Stimulated activated CD4-positive, alpha-beta T cell treated with anti-CD3 and anti-CD28 coated beads, Interleukin-15, amount 100 ng/mL, for 1 hour (primary cell): ENCODE measurements at places on chromosomes 12 and 14.

DNA sequence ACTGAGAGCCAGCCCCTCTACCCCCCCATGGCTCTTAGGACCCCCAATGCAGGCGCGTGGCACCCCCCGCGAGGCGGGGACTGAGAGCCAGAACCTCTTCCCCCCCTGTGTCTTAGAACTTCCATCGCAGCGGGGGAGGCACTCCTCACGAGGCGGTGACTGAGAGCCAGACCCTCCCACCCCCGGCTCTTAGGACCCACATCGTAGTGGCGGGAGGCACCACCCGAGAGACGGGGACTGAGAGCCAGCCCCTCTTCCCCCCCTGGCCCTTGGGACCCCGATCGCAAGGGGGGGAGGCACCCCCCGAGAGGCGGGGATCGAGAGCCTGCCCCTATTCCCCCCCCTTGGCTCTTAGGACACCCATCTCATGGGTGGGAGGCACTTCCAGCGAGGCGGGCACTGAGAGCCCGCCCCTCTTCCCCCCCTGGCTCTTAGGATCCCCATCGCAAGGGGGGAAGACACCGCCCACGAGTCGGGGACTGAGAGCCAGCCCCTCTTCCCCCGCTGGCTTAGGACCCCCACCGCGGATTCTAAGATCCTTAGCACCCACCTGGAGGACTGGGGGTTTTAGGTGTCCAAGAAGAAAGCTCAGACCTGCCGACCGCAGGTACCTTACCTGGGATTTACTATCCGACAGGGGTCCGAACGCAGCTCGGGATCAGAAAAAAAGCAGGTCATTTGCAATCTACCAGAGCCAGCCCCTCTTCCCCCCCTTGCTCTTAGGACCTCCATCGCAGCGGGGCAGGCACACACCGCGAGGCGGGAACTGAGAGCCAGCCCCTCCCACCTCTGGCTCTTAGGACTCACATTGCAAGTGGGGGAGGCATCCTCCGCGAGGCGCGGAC lies 44.9 kb downstream of the DDX11 start:
- DNase-seq = no peak

DNA sequence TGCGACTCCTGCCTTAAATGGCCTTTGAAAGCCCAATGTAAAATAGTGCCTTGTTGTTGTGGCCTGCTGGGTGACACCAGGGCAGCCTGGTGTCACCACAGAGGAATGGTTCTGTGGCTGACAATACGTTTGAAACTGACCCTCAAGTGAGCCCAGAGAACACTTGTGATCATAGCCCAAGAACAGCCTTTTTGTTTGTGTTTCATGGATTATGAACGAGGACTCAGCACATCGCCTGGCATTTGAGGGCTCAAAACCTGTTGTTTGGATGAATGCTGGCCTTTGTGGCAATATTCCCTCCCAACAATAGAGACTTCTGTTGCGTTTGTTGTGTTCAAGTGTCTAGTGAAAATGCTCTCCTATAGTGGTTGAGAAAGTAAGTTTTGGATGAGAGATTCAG lies 48.5 kb downstream of the TSPAN9 start:
- DNase-seq = no peak

- no peak for DNase-seq
These were observed 77.2 kb downstream of the PAPOLA start for GRCh38 chr14:96579358-96579757.

DNA sequence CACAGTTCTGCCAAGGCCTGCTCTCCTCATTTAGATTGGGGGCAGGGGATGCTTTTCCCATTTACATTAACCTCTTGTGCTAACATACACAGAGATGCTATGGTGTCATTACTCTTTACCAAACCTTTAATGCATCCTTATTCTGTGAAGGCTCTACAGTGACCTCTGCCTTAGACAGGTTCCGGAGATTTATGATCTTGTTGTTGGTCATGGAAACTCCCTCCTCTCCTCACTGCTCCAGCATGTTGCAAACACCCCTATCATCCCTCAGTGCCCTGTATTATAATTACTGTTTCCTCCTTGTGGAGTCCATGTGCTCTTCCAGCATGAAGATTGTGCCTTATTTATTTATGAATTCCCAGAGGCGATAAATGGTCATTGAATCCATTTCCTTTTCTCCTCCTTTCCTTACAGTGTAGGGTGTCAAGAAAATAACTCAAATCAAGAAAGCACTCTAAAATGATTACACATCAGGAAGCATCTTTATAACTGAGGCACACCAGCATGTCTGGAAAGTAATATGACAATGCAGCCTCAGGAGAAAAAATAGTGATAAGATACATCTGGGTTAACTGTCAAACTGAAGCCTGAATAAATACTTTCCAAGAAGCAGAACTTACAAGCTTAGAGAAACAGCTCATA lies 37.8 kb downstream of the RTN1 start:
- no peak for DNase-seq

GRCh38 chr12:121284551-121285390 lies 11.7 kb downstream of the CAMKK2 start:
- DNase-seq = no peak

GRCh38 chr14:36942522-36943245 lies 229.7 kb downstream of the SLC25A21 start:
- no peak for DNase-seq

GRCh38 chr14:103806805-103807204 lies 40.6 kb downstream of the PPP1R13B start:
- no peak for DNase-seq

DNA sequence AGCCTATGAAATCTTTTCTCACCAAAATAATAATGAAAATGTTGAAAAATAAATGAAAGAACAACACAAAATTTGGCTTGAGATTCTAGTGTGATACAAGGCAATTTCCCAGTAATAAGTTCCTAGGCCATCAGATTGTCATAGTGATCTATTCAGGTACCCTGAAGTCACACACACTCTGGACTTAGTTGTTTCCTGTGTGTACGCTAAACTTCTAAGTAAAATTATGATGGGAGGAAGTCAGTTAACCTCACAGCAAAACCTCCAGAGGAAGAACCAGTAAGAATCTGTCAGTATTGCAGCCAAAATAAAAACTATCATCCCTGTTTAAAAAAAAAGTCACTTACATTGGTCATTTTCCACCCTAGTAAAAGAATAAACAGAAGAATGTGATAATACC lies 81.9 kb downstream of the DBX2 start:
- DNase-seq = no peak

- no peak for DNase-seq
These were observed 11.3 kb upstream of the SLC41A2 start for GRCh38 chr12:104969343-104969742.

- no peak for DNase-seq
These were observed 39.2 kb downstream of the ACADS start for GRCh38 chr12:120764816-120765215.

DNA sequence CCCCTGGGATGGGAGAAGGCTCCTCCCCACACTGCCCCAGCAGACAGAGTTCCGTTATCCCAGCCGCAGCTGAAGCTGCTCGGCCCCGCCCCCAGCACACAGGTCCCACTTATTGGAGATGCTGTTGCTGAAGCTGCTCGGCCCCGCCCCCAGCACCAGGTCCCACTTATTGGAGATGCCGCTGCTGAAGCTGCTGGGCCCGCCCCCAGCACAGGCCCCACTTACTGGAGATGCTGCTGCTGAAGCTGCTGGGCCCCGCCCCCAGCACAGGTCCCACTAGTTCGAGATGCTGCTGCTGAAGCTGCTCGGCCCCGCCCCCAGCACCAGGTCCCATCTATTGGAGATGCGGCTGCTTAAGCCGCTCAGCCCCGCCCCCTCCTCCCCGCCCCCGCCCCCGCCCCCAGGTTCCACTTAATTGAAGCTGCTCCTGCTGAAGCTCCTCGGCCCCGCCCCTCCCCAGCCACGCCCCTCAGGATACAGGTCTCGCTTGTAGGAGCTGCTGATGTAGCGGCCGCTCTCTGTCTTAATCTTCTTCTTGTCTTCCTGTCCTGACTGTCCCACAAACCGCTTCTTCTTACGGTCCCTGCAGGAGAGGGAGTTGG lies 12.0 kb downstream of the CFAP73 start:
- DNase-seq = no peak

GRCh38 chr12:54879150-54879549 lies 24.8 kb downstream of the MUCL1 start:
- no peak for DNase-seq

GRCh38 chr12:24491968-24492367 lies 456.9 kb downstream of the BCAT1 start:
- DNase-seq = no peak

DNA sequence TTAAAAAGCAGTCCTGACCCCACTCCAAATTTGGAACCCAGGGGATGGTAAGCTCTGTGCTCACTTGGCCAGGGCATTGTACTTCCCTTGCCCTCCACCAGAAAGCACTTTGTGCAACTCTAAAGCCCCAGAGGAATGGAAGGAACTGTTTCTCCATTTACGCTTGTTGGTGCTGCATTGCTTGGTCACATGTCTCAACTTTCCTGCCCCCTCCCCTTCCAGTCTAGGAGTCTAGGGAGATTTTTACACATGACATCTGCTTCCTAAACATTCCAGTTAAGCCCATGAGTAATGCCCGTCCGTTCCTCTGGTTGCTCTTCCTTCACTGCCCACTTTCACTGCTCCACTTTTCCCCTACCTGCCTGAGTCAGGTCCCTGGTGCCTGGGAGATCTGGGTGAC lies 92.6 kb upstream of the MAP1LC3B2 start:
- no peak for DNase-seq

DNA sequence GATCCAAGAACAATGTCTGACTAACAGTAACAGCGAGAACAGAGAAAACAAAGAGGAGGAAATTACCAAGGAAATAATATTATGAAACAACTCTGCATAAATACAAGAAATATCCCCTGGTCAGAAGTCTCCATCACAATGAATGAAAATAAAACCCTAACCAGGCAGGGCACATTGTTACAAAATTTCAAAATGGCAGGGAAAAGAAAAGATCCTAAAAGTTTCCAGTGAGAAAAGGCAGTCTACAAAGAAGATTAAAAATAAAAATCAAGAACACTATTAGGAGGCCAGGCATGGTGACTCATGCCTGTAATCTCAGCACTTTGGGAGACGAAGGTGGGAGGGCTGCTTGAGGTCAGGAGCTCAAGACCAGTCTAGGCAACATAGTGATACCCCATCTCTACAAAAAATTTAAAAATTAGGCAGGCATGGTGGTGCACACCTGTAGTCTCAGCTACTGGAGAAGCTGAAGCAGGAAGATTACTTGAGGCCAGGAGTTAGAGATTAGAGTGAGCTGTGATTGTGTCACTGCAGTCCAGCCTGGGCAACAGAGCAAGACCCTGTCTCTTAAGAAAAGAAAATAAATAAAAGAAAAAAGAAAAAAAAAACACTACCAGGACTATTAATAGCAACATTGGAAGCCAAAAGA lies 47.8 kb downstream of the FERMT2 start:
- no peak for DNase-seq

- no peak for DNase-seq
These were observed 5.2 kb downstream of the GPR132 start for GRCh38 chr14:105059925-105060565.

DNA sequence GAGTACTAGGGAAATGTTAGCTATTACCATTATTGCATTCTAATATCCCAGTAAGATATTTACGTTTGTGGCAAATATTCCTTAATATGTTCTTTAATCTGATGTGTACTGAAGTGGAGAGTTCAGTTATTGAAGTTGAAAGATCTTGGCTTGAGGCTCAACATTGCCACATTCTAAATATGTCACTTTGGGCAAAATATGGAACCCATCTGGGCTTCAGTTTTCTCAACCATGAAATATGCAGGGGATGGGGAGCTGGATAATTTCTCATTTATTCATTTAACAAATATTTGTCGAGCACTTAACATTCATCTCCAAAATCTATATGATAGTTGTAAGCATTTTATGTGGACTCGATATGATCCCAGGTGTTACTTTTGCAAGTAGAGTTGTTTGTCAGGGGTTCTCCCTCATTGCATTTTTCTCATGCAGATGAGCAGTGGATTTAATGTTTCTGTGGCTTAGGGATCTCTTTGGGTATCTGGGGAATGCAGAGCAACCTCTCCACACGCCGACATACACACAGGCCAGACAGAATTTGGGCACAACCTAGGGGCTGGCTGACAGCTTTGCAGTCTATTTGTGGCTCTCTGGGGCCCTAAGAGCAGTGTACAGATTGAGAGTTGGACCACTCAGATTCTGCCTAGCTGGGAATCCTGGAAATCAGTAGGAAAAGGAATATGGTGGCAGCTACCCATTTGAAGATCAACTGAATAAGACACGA lies 26.6 kb upstream of the APPL2 start:
- DNase-seq = no peak

DNA sequence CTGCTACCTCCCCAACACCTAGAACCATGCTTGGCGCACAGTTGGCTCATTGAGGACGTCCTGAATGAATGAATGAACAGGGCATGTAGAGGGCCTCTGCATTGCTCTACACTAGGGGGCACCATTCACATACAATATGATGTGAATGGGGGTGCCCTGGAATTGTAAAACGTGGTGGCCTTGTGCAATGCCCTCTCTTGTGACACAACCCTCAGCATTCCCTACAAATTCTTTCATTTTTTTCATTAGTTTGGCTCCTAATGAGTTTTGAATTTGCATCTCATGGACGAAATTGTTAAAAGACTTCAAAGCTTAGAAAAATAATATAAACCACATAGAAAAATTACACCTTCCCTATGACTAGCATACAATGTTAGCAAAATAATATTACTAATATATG lies 2.3 kb upstream of the DIO2 start:
- DNase-seq = no peak

GRCh38 chr14:32980902-32981501 lies 42.3 kb downstream of the NPAS3 start:
- DNase-seq = no peak
